T-helper 17 cell (primary cell): ENCODE measurements at places on chromosomes 4 and X. TPM values are rescaled to one million over a fixed set of nuclear protein-coding genes. Genes with fewer than 3 reads are reported as not detected.

Gene SPANXD
- total RNA-seq = not detected

DNA sequence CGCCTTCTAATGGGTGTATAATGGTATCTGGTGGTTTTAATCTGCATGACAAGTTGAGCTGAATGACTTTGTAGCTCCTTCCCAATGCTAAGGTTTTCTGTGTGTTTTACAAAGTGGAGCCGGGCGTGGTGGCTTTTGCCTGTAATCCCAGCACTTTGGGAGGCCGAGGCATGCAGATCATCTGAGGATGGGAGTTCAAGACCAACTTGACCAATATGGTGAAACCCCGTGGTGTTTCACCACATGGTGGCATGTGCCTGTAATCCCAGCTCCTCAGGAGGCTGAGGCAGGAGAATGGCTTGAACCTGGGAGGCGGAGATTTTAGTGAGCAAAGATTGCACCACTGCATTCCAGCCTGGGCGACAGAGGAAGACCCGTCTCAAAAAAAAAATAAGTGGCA is 28.9 kb downstream of the ARFIP1 start:
- H3K4me1 ChIP-seq = peaks cover 8% of the 10 kb centered on the region
- no peak for DNase-seq
- no peak overlapping the region for H3K27ac ChIP-seq

Gene FOXO4
- total RNA-seq = 40.1 TPM

- DNase-seq = no peak
- H3K4me1 ChIP-seq = peaks cover 11% of the 10 kb centered on the region
- H3K36me3 ChIP-seq = peaks cover 6% of the 10 kb centered on the region
- H3K27ac ChIP-seq = peak overlapping the region; percentile 29
Measured at GRCh38 chr4:121827853-121828252, 4.2 kb upstream of the CCNA2 start.
